ENCODE measurements at places on chromosomes 2 and 18. TPM values are rescaled to one million over a fixed set of nuclear protein-coding genes. Genes with fewer than 3 reads are reported as not detected.

Gene NCKAP5
- total RNA-seq = 11.7 TPM

Gene GCFC2
- total RNA-seq = 10.6 TPM

Gene INPP5D
- total RNA-seq = 8.6 TPM

GRCh38 chr2:108612153-108612513 is 77.9 kb downstream of the LIMS1 start:
- DNase-seq = no peak

GRCh38 chr2:11396021-11396420 is 51.6 kb upstream of the ROCK2 start:
- DNase-seq = no peak

DNA sequence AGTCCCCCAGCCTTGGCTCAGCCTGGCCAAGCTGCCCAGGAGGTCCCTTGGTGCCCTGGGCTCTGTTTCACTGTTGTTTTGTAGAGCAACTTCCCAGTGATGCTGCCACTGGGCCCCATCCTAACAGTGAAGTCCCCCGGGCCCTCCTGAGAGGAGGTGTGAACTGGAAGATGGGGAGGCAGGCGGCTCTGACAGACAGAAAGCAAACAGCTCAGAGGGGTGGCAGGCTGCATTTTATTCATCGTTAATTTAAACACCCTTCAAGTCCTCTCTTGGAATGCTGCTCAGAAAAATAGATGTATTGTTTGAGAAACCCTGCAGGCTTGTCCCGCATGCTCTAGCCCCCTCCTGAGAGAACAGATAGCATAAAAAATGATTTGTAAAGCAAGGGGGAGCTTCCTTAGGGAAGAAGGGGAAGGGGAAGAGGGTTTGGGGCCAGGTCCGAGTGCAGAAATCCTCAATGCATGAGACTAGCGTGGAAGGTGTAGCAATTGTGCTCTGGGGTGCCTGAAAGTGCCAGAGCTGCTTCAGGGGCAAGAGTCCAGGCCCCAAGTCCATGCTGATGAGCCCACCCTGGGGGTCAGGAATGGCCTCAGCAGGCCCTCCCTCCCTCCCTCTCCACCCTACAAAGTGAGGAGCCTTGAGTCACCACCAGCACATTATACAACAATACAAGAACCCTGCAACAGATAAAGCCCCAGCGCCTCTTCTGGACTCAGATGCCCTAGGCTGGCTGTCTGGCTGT is 113.6 kb downstream of the MSH2 start:
- no peak for DNase-seq

DNA sequence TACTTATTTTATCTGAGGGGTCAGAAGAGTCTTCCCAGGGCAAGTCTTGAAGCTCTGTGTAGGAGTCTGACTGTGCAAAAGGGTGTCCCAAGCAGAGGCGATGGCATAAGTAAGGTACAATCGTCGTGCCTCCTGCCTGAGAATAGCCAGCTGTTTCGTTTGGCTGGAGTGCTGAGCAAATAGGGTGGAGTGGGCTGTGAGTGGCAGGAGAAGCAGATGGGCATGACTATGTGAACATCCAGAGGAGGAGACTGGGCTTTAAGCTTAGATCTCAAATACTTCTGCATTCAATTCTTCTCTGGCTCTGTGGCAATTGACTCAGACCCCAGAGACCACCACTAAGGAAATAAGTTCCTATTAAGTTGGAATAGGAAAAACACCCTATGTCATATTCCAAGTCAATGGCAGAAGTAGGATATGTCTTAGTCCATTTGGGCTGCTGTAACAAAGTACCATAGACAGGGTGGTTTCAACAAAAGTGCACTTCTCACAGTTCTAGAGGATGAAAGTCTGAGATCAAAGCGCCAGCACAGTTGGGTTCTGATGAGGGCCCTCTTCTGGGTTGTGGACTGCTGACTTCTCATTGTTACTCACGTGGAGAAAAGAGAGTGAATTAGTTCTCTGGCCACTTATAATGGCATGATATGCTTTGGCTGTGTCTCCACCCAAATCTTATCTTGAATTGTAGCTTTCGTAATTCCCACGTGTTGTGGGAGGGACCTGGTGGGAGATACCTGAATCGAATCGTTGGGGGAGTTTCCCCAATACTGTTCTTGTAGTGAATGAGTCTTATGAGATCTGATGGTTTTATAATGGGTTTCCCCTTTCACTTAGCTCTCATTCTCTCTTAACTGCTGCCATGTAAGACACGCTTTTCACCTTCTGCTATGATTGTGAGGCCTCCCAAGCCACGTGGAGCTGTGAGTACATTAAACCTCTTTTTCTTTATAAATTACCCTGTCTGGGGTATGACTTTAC is 120.2 kb downstream of the LPIN1 start:
- no peak for DNase-seq

All from heart right ventricle (tissue), 16 donors.